Gastroesophageal sphincter (tissue), 4 donors: ENCODE measurements at places on chromosomes 3 and 15. TPM values are rescaled to one million over a fixed set of nuclear protein-coding genes. Genes with fewer than 3 reads are reported as not detected.

DNA sequence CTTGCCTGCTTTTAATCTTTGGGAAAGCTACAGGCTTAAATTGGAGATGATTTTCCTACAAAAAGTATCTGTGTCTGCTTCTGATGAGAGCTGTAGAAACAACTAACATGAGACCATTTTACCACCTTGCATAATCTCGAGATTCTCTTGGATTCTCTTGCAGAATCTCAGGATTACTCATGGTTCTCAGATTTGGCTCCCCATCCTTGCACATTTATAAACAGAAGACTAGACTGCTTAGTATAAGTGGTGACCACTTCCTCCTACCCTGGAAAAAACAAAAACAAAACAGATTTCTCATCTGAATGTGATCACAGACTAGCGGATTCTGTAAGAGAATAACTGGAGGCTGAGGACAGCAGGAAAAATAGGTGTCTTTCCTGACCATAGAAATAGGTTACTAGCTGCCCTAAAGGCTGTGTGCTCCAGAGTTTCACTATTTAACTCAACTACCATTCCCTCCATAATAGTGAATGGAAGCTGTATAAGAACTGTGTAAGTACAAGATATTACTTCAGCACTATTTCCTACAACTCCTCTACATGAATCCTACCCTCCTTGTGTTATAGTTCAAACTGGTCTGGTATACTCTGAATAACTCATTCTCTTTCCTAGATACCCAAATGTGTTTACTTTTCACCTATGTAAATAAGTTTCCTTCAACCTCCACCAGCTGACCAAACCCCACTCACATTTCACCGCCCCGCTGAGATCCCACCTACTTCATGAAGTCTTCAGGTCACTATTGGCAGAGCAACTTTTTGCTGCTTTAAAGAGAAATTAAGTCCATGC, 122.2 kb upstream of the C2CD4B start:
- no peak for ATAC-seq
- H3K27ac ChIP-seq: no peak overlapping the region
- no peak overlapping the region for H3K4me3 ChIP-seq
- H3K4me1 ChIP-seq: no peaks in the 10 kb centered on the region

DNA sequence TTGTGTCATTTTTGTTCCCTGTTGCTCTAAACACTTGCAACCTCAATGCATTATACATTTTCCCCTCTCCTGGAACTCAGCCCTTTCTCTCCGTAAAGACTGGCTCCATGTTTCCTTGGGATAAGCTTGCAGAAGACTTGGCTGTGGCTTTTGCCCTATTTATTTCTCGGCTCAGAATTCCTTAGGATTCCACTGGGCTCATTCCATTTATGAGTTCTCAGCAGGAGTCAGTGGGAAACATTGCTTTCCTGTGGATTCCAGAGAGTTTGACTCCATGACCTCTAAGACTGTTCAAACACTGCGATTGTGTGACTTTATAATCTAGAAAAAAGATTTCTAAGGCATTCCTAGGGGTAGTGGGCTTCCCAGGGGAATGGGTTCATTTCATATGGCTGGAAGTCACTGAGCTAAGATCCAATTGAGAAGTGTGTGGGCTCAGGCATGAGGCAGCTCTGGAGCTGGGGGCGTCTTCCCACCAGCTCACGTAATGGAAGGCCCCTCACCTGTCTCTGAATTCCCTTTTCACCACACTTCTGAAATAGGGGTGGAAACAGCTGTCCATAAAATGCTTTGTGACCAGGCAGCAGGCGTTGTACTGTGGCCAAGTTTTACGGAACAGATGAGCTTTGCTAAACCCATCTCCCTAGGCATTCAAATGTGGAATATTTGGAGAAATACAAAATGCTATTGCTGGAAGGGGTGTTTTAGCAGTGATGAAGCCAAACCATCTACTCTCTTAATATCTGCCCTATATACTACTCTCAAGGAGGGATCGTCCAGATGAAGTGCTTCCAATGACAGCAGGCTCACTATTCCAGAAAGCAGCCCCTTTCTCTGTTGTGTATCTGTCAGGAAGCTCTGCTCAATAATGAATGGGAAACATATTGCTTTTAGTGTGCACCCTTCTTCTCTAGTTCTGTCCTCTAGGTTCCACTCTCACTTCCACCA, 91.8 kb upstream of the BCL6 start:
- H3K4me1 ChIP-seq: no peaks in the 10 kb centered on the region
- H3K27me3 ChIP-seq: no peaks in the 10 kb centered on the region
- H3K4me3 ChIP-seq: no peak overlapping the region
- no peak overlapping the region for H3K27ac ChIP-seq
- H3K36me3 ChIP-seq: no peaks in the 10 kb centered on the region

DNA sequence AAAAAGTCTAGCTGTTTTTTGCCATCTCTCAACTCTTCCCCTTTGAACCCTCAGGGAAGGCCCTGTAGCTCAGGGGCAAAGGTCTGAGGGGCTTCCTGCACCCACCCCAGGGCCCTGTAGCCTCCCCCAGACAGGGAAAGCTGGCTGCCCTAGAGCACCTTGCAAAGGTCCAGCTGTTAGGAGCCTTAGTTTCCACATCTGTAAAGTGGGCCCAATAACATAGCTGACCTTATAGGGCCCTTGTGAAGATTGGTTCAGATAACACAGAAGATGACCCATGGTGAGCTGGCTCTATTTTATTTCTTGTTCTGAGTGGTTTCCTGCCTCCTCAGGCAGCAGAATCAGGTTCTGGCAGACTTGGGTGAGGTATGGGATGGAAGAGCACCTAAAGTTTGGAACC, 55.2 kb upstream of the SMAD6 start:
- no peaks in the 10 kb centered on the region for H3K36me3 ChIP-seq
- no peaks in the 10 kb centered on the region for H3K4me1 ChIP-seq
- H3K27ac ChIP-seq: no peak overlapping the region
- no peak overlapping the region for H3K4me3 ChIP-seq
- no peak for ATAC-seq

DNA sequence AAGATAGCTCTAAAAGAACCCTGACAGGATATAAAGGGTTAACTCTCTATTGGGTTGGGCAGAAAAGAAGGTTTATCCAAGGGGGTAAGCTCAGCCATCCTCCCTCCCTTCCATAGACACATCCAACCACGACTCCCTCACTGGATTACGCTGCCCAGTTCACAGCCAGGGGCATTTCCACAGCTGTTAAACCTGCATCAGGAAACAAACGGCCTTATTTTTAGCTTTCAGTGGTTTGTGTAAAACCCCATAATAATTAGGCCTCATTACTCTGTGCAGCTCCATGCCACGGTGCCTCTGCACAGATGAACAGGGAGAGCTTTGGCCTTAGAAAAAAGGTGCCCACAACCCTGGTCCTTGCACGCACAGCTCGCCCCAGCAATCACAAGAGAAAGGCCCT, 110.6 kb downstream of the GABRB3 start:
- H3K36me3 ChIP-seq: no peaks in the 10 kb centered on the region
- no peak for ATAC-seq
- no peaks in the 10 kb centered on the region for H3K27me3 ChIP-seq
- H3K27ac ChIP-seq: no peak overlapping the region
- no peak overlapping the region for H3K4me3 ChIP-seq

DNA sequence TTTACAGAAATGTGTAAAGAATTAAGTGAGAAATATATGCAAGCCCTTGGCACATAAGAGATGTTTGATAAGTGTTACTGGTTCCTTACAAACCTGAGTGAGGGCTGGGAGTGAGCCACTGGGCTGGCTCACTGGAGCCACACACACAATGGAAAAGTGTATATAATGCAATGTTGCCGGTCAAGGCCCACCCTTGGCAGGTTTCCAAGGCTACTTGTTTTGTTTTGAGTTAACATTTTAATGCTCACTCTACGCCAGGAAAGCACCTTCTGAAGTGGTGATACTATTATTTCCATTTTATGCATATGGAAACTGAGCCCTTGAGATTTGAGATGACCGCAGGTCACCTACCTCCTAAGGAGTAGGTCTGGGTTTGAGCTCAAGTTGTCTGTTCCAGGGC, 71.8 kb upstream of the FHIT start:
- no peaks in the 10 kb centered on the region for H3K36me3 ChIP-seq
- no peaks in the 10 kb centered on the region for H3K27me3 ChIP-seq
- no peak overlapping the region for H3K27ac ChIP-seq

DNA sequence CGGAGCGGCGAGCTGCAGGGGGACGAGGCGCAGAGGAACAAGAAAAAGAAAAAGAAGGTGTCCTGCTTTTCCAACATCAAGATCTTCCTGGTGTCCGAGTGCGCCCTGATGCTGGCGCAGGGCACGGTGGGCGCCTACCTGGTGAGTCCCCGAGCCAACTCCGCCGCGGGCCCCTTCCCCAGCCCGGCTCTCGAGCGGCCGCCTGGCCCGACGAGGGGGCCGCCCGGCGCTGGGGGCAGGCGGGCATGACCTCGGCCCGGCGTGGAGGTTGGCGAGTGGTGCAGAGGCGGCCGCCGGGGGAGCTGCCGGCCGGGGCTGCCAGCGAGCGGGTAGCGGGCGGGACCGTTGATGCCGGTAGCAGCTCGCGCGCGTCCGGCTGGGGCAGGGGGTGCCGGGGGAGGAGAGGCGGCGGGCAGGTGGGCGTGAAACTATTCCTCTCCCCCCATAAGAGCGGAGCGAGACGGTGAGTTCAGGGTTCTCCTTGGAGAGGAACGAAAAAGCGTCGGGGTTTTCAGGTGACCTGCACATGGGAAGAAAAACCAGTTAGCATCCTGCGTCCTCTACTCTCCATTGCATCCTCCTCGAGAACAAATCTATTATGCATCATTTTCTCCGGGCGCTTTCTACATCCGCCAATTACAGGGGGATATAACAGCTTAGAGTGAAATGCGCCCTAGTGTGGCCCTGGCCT, 585 bp downstream of the SLCO3A1 start:
- H3K27me3 ChIP-seq: no peaks in the 10 kb centered on the region
- peak; percentile 37 for ATAC-seq
- H3K36me3 ChIP-seq: no peaks in the 10 kb centered on the region

DNA sequence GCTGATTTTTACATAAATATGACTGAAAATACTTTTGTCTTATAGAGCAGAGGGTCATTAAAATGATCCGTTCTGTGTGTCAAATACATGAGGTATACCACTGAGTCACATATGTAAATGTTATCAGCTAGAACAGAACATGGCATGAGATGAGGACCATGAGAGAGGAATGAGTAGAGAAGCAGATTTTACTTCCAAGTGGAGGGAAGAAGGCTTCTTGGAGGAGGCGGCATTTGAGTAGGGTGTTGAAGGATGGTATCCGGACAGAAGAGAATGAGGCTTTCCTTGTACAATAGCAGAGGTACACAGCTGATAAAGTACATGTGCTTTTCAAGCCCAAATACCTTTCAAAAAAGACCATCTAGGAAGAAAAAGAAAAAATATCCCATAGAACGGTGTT, 4.8 kb downstream of the LIPC start:
- H3K4me1 ChIP-seq: peaks cover 28% of the 10 kb centered on the region
- no peak overlapping the region for H3K27ac ChIP-seq
- H3K27me3 ChIP-seq: peaks cover 3% of the 10 kb centered on the region
- no peak for ATAC-seq
- no peaks in the 10 kb centered on the region for H3K36me3 ChIP-seq
- no peak overlapping the region for H3K4me3 ChIP-seq

- no peaks in the 10 kb centered on the region for H3K4me1 ChIP-seq
- H3K27me3 ChIP-seq: no peaks in the 10 kb centered on the region
- no peaks in the 10 kb centered on the region for H3K36me3 ChIP-seq
- no peak overlapping the region for H3K27ac ChIP-seq
- no peak for ATAC-seq
Observed at GRCh38 chr3:107264888-107265287, 112.4 kb upstream of the CCDC54 start.

GRCh38 chr3:19254189-19254588, 105.9 kb downstream of the KCNH8 start:
- H3K4me1 ChIP-seq: no peaks in the 10 kb centered on the region
- no peak overlapping the region for H3K27ac ChIP-seq
- H3K36me3 ChIP-seq: no peaks in the 10 kb centered on the region
- no peaks in the 10 kb centered on the region for H3K27me3 ChIP-seq

DNA sequence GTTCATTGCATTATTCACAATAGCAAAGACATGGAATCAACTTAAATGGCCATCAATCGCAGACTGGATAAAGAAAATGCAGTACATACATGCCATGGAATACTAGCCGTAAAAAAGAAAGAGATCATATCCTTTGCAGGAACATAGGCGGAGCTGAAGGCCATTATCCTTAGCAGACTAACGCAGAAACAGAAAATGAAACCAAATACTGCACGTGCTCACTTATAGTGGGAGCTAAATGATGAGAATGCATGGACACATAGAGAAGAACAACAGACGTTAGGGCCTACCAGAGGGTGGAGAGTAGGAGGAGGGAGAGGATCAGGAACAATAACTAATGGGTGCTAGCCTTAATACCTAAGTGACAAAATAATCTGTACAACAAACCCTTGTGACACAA, 57.9 kb downstream of the RASA2 start:
- ATAC-seq: no peak
- no peaks in the 10 kb centered on the region for H3K4me1 ChIP-seq
- H3K27me3 ChIP-seq: no peaks in the 10 kb centered on the region
- peaks cover 47% of the 10 kb centered on the region for H3K36me3 ChIP-seq

DNA sequence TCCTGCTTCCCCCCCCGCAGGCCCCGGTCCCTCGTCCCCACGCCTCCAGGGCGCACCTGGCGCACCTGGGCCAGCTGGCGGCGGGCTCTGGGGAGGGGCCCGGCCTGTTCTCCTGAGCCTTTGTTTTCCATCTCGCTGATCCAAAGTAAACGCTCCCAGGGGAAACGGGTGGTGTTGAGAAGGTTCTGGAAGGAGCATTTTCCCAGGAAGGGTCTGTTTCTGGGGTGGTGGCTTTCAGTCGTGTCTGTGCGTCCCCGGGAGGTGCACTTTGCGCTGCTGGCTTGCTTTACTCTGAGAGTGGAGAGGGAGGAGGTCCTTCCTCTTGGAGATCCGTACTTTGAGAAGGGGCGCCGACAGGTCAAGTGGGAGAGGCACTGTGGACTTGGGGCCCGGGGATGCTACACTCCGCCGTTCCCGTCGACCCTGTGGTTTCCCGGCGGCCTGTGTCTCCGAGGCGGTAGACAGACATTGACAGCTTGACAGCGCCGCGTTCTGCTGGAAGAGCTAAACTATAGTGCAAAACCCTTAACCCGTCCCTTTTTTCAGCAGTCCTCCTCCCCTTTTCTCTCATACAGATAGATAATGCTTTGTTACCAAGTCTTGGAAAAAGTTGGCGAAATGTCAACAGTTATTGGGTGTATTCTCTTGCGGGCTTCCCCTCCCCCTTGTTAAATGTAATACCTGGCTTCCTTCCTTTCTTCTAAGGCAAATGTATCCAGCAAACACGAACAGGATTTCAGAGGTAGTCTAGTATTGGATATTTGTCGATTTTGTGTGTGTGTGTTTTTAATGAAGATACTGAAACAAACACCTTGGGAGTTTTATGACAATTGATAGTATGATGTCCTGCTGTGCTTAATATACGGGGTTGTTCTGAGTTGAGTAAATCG, 6.5 kb downstream of the TPM1 start:
- H3K4me3 ChIP-seq: peak overlapping the region; percentile 83
- H3K36me3 ChIP-seq: peaks cover 39% of the 10 kb centered on the region
- ATAC-seq: peak; percentile 0
- peaks cover 82% of the 10 kb centered on the region for H3K4me1 ChIP-seq

CPEB1 gene
- total RNA-seq: 6.2 TPM

C3orf85 gene
- not detected for total RNA-seq

GOLGA6L4 gene
- 0.94 TPM for total RNA-seq

CNTN4 gene
- 7.8 TPM for total RNA-seq

SKOR1 gene
- total RNA-seq: 0.46 TPM

CCR8 gene
- total RNA-seq: not detected
